Left ventricle myocardium inferior (tissue), 1 donor: ENCODE measurements at places on chromosomes 5 and 9.

DNA sequence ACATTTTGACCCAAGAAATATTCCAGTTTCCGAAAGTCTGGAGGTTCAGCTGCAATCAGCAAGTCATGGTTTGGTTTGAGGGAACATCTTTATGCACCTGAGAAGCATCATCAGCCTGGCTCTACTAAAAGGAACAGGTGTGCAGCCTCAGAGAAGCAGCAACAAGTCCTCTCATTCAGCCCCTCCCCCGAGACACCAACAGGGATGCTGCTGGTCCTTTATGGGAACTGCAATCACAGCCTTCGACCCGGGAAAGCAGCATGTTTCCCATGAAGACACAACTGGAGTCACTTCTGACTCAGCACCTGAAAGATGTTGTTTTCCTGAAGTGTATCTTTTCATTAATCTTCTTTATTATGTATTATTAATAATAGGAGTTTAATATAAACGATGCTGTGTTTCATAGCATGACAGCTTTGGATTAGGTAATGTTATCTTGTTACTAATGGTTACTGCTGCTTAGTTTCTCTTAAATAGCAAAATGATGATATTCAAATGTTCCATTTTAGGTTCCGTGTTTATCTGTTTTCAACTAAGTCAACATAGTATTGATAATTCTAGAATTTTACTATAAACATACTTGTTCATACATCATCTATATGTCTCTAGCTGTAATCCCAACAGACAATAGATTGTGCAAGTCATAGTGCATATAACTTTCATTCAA lies 15.6 kb upstream of the NREP start:
- DNase-seq, result no peak

DNA sequence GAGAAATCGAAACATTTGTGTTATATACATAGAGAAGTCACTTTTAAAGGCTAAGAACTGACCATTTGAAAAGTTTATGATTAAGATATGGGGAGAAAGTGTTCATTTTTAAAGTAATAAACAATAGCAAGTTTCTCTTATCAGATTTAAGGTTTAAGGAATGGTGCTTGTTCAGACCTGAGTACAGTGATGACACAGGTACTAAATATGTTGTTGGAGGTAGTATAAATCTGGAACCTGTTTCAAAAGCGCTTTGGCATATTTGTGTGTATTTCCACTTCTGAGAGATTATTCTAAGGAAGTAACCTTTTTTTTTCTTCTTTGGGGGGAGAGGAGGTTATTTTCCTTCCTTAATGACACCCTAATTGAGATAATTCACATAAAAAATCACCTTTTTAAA lies 18.4 kb downstream of the CDC42SE2 start:
- no peak for DNase-seq

- no peak for DNase-seq
These were observed 29.2 kb upstream of the NEK6 start for GRCh38 chr9:124228516-124228915.

- DNase-seq, result no peak
These were observed 46.5 kb upstream of the ZFR start for GRCh38 chr5:32490972-32491557.

DNA sequence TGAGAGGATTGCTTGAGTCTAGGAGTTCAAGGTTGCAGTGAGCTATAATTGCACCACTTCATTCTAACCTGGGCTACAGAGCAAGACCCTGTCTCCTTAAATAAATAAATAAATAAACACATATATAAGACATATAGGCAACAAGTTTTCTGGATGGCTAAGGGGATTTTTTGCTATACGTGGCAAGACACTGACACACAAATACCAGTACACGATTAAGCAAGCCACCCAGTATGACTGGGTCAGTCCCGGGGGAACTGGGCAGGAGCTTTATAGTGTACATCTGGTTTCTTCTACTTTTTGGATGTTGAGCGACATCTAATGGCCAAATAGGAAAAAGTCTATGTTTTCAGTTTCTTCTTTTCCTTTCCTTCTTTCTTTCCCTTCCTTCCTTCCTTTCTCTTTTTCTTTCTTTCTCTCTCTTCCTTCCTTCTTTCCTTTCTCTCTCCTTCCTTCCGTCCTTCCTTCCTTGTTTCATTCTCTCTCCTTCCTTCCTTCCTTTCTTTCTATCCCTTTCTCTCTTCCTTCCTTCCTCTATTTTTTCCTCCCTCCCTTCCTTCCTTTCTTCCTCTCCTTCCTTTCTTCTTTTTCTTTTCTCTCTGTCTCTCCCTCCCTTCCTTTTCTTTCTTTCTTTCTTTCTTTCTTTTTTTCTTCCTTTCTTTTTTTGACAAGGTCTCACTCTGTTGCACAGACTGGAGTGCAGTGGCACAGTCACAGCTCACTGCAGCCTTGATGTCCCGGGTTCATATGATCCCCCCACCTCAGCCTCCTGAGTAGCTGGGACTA lies 47.0 kb upstream of the PLIN2 start:
- DNase-seq, result peak; percentile 62

DNA sequence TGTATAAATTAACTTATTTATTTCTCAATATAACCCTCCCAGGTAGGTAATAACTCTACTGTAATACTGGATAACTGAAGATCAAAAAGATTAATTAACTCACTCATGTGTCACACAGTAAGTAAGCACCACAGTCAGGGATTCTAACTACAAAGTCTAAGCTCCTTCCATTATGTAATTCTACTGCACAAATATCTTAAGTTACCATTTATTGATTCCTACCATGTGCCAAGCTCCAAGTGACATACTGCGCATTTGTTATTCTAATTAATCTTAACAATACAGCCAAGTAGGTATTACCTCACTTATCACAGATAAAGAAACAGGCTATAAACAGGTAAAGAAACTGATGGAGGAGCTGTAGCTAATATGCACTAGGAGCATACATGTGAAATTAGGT lies 58.3 kb downstream of the RANBP6 start:
- DNase-seq, result no peak

GRCh38 chr5:64505769-64506566 lies at the start of gene RGS7BP:
TSS of gene RGS7BP (plus strand) at chr5:64506015. CDS start at chr5:64506625, 610 bp downstream.
- peak; percentile 40 for DNase-seq

DNA sequence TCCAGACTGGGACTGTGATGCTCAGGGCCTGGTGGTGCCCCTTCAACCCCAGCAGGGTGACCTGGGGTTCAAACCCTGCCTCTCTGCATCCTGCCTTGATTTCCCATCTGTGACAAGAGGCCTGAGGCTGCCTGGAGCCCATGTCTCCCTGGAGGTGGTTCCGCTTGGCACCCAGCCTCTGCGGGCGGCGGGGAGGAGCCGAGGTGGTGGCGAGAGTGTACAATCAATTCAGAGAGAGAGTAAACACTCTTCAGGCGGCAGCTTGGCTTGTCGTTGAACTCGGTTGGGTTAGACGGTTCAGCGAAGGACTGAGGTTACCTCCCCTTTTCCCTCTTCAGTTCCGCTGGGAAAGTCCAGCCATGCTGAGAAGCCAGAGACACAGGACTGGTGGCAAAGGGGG lies 39.3 kb downstream of the NTNG2 start:
- no peak for DNase-seq

- no peak for DNase-seq
These were observed 344.2 kb downstream of the TMEM161B start for GRCh38 chr5:87924436-87924835.

GRCh38 chr5:37248421-37248969 lies 681 bp downstream of the CPLANE1 start:
- no peak for DNase-seq

GRCh38 chr9:93531374-93531773 lies 45.0 kb upstream of the PHF2 start:
- DNase-seq, result no peak

GRCh38 chr9:79461712-79462111 lies 110.1 kb upstream of the TLE4 start:
- no peak for DNase-seq

DNA sequence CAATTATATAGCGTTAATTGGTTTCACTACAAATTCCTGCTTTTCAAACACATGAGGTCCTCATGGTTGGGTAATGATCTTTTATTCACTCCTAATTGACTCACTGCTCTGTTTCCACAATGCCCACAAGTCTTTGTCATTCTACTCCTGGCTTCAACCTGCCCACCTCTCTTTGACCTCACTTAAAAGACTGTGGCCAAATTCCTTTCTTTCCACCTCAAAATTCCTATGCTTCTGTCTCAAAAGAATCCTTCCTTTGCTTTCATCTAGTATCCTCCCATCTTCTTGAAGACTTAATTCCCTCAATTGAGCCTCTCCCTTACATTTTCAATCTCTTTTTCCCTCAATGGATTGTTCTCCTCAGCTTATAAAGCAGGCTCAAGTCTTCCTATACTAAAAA lies 4.9 kb downstream of the APBA1 start:
- no peak for DNase-seq

GRCh38 chr5:132771503-132771998 lies 5.5 kb downstream of the SEPTIN8 start:
- peak; percentile 60 for DNase-seq

DNA sequence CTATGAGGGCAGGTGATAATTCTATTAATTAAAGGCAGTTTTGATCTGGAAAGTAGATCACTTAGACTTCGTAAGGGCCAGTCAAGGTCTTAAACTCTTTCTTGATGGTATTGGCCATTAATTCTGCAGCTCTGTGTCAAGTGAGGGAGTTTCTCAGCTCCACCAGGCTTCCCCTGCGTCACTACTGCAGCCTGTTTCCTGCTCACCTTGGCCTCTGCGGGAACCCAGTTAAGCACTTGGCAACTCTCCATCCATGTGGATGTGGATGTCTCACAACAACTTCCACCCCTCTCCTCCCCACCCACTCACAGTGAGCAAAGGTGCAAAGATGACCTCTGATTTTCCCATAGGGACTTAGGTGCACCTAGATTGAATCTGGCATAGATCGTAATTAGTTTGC lies 191.6 kb downstream of the PLK2 start:
- peak; percentile 20 for DNase-seq

DNA sequence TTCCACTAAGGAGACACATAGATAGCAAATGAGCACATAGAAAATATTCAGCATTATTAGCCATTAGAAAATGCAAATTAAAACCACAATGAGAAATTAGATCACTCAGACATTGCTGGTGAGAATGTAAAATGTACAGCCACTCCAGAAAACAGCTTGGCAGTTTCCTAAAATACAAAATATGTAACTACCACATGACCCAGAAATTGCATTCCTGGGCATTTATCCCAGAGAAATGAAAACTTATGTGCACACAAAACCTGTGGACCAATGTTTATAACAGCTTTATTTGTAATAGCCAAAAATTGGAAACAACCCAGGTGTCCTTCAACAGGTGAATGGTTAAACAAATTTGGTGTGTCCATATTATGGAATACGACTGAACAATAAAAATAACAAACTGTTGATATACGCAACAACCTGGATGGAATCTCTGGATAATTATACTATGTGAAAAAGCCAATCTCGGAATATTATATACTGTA lies 34.8 kb upstream of the SHC3 start:
- no peak for DNase-seq
